ENCODE measurements at places on chromosomes 4 and X. TPM values are rescaled to one million over a fixed set of nuclear protein-coding genes. Genes with fewer than 3 reads are reported as not detected.

- no peak for DNase-seq
These were observed 21.7 kb downstream of the GAB1 start for GRCh38 chr4:143358419-143358818.

DNA sequence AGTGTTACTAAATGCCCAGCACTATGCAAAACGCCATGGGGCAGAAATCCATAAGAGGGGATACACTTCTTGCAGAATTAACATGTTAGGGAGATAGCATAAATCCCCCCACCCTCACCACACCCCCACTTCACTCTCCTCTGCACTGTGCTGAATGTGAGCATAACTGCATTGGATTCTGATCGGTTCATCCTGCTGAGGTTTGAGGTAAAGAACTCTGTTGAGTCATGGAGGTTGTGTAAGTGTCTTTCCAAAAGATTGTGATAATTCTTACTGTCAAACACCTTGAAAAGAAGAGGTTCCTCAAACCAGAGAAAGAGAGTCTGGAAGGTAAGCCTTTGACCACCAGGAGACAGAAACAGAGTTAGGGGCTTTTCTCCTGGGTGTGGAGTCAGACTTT lies 43.6 kb downstream of the RBM47 start:
- no peak for DNase-seq

- DNase-seq: no peak
These were observed 252.9 kb upstream of the GRID2 start for GRCh38 chr4:92050875-92051274.

GRCh38 chr4:80787306-80787705 lies 243.2 kb upstream of the BMP3 start:
- no peak for DNase-seq

GRCh38 chr4:73776321-73776729 lies 36.0 kb downstream of the CXCL8 start:
- DNase-seq: no peak

GRCh38 chr4:72843466-72843865 lies 226.1 kb downstream of the COX18 start:
- no peak for DNase-seq

GATB gene
- 11.2 TPM for total RNA-seq

PAGE3 gene
- not detected for total RNA-seq

GRCh38 chrX:131424895-131425294 lies 119.0 kb upstream of the OR13H1 start:
- DNase-seq: no peak

GRCh38 chrX:118345045-118345463 lies 852 bp upstream of the WDR44 start:
- DNase-seq: no peak

DNA sequence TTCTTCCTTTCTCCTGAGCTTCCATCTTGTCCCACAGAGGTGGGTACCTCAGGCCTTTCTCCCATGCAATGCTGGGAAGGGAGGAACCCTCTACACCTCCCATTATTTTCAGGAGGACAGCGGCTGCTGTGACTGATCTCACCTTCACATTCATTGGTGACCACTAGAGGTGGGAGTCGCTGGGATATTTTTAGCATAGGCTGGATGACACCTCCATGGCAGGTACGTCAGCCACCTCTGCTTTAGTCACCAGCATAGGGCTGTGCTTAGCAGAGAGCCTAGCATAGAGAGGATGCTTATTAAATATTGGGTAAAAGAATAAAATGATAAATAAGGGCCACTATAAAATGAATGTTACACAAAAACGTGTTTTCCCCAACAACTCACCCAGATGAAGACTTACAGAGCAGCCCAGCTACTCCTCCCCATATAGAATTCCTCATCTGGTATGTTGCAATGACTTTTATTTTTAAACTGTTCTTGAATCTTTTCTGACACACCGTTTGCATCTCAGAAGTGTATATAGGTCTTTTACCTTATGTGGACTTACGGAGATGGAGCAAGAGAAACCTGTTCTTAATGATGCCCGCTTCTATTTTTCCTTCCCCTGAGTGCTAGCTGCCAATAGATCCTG lies 60.9 kb upstream of the SORBS2 start:
- DNase-seq: no peak

FAM9C gene
- not detected for total RNA-seq

DNA sequence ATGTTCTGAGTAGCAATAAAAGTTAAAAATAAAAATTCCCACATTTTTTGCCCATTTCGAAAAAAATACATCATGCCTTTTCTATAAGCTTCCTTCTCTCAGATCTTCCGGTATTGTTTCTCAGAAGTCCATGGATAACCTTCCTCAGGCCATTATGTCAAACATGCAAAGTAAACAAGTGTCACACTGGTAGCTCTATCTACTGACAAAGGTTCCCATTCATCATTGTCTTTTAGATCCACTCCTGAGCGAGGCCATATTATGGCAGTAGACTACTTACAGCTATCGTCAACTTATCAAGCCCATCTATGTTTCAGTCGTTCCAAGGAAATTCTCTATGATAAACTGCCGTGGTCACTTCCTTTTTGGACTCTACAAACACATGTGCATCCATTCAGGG lies 1068.2 kb downstream of the GLUD2 start:
- no peak for DNase-seq

DNA sequence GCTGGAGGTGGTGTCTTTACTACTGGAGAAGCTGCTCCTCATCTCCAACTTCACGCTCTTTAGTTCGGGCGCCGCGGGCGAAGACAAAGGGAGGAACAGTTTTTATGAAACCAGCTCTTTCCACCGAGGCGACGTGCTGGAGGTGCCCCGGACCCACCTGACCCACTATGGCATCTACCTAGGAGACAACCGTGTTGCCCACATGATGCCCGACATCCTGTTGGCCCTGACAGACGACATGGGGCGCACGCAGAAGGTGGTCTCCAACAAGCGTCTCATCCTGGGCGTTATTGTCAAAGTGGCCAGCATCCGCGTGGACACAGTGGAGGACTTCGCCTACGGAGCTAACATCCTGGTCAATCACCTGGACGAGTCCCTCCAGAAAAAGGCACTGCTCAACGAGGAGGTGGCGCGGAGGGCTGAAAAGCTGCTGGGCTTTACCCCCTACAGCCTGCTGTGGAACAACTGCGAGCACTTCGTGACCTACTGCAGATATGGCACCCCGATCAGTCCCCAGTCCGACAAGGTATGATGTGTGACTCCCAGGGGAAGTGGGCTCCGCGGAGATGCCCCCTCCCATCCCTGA lies 634 bp downstream of the LRAT start:
- DNase-seq: no peak

- DNase-seq: no peak
These were observed 19.6 kb upstream of the CHM start for GRCh38 chrX:86066998-86067397.

GRCh38 chr4:113052379-113052951 lies 3.0 kb downstream of the ANK2 start:
- DNase-seq: no peak

DNA sequence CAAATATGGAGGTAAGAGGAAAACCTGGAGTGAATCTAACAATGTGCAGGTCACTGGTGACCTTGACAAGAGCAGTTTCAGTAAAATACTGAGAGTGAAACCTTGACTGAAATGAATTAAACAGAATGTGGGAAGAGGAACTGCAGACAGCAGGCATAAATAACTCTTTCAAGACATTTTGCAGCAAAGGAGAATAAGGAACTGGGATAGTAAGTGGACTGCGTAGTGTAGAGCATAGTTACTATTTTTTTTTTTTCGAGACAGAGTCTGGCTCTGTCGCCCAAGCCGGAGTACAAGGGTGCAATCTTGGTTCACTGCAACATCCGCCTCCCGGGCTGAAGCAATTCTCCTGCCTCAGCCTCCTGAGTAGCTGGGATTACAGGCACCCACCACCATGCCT lies 24.0 kb downstream of the RBMX start:
- no peak for DNase-seq

NR3C2 gene
- total RNA-seq: 10.0 TPM

DNA sequence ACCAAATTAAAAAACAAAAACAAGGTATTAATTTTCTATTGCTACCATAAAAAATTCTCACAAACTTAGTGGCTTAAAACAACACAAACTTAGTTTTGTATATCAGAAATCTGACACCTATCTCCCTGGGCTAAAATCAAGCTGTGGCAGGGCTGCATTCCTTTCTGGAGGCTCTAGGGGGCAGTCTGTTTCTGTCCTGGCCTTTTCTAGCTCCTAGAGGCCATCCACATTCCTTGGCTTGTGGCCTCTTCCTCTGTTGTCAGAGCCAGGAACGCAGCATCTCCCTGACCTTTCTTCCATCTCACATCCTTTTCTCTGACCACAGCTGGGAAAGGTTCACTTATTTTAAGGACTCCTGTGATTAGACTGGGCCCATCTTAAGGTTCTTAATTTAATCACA lies 38.9 kb upstream of the TLR2 start:
- no peak for DNase-seq

DNA sequence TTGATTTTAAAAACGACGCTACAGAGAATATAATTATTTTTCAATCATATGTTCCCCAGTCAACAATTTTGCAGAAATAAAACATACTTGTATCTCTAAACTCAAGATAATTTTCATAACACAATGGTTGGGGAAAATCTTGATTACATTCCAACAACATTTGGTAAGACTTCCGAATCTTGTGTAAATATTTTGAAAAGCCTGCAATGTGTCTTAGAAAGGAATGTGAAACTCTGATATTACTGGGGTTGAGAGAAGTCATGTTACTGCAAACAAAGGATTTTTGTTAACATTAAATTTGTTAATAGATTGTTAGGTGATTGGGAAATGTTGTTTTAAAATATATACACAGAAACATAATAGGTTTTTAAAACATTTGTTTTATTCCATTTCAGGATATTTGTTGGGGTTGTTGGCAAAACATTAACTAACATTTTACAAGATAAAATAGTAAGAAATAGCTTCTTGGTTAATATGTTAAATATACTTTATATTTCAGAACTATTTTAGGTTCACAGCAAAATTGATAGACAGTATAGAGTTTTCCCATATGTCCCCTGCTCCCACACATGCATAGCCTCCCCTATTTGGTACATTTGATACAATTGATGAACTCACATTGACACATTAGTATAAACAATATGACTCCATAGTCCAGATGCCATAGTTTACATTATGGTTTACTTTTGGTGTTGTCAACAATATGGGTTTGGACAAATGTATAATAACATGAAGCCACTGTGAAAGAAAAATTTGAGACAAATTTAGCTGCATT lies 218.6 kb upstream of the FAM47A start:
- no peak for DNase-seq

GATA1 gene
- 0.42 TPM for total RNA-seq

TMSB15C gene
- 4.3 TPM for total RNA-seq

PDHA2 gene
- total RNA-seq: not detected

DNA sequence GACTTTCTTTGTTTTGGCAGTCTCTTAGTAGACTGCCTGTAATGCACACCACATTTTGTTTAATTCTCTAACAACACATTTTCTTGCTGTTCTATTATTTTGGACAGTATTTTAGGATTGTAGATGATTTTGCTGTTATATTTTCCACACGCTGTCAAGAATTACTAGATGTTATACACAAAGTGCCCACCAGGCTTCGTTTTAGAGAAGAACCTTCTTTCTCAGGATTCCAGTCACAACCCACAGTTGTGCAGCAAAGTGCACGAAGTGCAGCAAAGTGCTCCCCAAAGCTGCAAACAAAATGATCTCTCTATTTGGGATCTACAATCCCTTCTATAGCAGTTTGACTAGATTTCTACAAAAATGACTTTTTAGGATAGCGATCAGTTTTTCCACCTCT lies 2.4 kb downstream of the ZNF141 start:
- DNase-seq: no peak

TMEM150C gene
- 6.9 TPM for total RNA-seq

GRCh38 chrX:29083823-29084222 lies 496.6 kb downstream of the IL1RAPL1 start:
- no peak for DNase-seq

GRCh38 chrX:153969904-153970356 lies 1.7 kb downstream of the HCFC1 start:
- DNase-seq: peak; percentile 86

GRCh38 chr4:159101988-159102621 lies 774 bp upstream of the RAPGEF2 start:
- DNase-seq: no peak

- no peak for DNase-seq
These were observed 133.5 kb downstream of the AASDH start for GRCh38 chr4:56253666-56254305.

DNA sequence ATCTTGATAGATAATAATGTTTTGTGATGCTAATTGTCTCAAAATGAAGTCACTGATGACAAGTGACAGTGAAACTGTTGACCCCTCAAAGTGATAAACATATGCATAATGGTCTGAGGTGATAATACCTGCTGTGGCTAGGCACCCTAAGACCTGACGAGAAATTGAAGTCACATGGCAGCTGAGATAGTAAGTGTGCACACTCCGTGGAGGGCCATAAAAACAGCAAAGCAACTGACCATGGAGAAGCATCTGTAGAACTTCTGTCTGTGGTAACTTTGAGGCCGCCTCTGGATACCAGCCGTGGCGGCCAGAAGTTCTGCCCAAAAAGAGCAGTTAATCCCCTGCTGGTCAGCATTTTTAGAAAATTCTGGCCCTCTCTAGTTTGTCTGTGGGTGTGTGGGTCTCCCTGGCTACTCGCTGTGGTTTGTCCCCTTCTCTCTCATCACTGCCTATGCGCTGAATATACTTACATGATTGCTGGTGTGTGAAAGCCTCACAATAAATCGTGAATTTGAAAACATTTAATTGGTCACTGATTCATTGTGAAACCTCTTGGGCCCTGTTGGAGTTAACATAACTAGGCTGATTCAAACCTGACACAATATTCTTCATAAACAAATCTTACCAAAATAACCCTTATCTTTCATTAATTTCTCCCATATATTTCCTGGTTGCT lies 50.6 kb downstream of the CCDC149 start:
- DNase-seq: no peak

DNA sequence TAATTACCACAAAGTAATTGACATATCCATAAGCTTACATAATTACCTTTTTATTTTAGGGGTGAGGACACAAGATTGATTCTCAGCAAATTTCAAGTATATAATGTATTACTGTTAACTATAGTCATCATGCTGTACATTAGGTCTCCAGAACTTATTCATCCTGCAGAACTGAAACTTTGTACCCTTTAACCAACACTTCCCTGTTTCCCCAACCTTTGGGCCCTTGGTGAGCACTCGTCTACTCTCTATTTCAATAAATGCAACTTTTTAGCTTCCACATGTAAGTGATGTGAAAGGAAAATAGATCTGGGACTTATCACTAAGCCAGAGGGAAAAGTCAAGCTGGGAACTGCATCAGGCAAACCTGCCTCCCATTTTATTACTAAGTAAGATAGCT lies 33.6 kb upstream of the CCNG2 start:
- DNase-seq: no peak
